Daoy (cell line): ENCODE measurements at places on chromosomes 3 and 15. TPM values are rescaled to one million over a fixed set of nuclear protein-coding genes. Genes with fewer than 3 reads are reported as not detected.

GRCh38 chr15:28885630-28886430 is at the start of gene APBA2:
TSS of gene APBA2 (plus strand) at chr15:28885974. CDS start at chr15:29053885, 167,911 bp downstream.
- peak; percentile 57 for DNase-seq

The BCHE gene
- 1.5 and 1.7 TPM in 2 replicates for total RNA-seq

DNA sequence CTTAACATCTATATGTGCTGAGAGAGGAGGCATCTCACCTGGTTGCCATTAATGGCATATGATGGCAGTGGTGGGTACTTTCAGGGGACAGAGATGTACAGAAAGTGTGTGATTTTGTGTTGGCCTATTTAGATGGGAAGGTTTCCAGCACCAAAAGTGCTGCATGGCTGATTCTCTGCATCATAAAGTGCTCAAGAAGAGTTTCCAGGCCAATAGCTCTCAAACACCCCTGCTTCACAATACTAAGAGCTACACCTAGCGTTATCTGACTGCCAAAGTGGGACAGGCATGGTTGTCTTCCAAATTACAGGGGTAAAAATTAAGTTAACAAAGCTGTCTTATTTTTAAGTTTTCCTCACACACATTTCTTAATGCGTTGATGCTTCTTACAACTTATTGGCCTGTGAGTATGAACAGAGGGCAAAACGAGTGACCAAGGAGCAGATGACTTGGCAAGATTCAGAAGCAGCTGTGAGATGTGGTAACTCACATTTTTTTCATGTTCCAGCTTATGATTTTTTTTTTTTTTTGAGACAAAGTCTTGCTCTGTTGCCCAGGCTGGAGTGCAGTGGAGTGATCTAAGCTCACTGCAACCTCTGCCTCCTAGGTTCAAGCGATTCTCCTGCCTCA is 41.4 kb upstream of the VEPH1 start:
- DNase-seq: no peak

- no peak for DNase-seq
Observed at GRCh38 chr15:80854104-80854503, 74.9 kb downstream of the CEMIP start.

DNA sequence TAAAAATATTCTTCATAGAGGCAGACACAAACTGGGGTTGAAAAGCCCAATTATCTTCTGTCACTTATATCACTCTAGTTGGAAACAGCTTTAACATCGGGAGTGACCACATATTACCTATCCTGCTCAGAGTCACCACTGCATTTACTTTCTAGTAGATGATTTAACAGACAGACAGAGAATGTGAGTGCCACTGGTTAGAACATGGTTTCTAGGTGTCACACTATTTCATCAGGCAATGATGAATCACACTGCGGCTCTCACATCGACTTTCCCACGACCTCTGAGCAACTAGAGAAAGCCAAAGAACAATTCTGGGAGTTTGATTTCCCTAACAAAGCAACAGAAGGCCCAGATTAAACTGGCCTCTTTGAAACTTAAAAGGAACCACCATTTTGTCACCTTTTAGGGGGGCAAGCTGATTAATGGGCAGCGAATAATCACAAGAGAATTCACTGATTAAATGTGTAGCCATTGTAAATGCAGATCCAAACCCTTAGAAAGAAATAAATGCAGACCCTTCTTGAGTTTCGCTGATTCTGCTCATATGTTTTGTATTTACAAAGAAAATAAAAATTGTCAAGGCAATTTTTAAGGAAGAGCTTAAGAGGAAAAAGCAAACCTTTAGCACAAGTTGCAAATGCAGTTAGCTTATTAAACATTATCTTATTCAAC is 112.6 kb upstream of the KBTBD8 start:
- peak; percentile 32 for DNase-seq

The GNAT1 gene
- total RNA-seq: not detected in 2 replicates

The DNASE1L3 gene
- total RNA-seq: not detected in 2 replicates

- no peak for DNase-seq
Observed at GRCh38 chr15:66476535-66476934, 21.0 kb downstream of the SNAPC5 start.

GRCh38 chr15:101313041-101313761 is 18.2 kb upstream of the SNRPA1 start:
- no peak for DNase-seq

GRCh38 chr15:101085311-101085700 is 166.1 kb downstream of the LRRK1 start:
- DNase-seq: no peak

- no peak for DNase-seq
Observed at GRCh38 chr3:49416867-49417266, 4.6 kb downstream of the TCTA start.

- no peak for DNase-seq
Observed at GRCh38 chr3:52405601-52406110, 39.2 kb downstream of the SEMA3G start.

The PPP1R14D gene
- not detected in 2 replicates for total RNA-seq

The IGSF10 gene
- not detected in 2 replicates for total RNA-seq

DNA sequence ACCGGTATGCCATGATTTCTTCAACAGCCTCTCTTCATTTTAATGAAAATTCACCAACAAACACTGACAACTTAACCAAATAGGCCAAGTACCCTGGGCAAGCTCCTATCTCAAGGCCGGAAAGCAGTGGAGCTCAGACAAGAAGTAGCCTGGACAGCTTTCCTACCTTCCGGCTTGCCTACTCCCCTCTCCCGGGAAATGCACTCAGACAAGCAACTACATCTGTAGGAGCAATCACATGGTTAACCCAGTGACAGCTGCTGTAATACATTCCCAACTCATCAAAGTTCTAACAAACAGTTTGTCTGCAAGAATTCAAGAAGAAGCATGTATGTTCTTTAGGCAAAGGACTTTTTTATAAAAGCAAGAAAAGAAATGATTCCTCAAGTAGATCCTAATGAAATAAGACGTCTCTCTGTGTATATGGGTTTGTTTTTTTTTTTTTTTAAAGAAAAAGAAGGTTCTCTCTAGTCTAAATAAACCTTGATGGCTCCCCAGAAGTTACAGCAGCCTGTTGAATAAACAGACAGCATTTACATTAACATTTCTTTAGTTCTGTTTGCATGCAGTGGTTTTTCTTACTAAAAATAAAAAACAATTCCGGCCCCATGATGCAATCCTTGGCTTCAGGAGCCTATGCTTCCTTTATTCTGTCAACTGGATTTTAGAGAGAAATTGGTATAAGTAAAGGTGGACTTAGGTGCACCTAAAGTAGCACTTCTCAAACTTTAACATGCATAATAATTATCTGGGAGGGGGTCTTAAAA is 278.7 kb downstream of the NEK10 start:
- DNase-seq: no peak

- no peak for DNase-seq
Observed at GRCh38 chr3:52834871-52835501, at the start of gene MUSTN1. TSS of gene MUSTN1 (minus strand) at chr3:52835019. CDS start at chr3:52834948, 71 bp downstream.

The GRM2 gene
- not detected in 2 replicates for total RNA-seq

The TPRG1 gene
- 0.54 and 0.69 TPM in 2 replicates for total RNA-seq

DNA sequence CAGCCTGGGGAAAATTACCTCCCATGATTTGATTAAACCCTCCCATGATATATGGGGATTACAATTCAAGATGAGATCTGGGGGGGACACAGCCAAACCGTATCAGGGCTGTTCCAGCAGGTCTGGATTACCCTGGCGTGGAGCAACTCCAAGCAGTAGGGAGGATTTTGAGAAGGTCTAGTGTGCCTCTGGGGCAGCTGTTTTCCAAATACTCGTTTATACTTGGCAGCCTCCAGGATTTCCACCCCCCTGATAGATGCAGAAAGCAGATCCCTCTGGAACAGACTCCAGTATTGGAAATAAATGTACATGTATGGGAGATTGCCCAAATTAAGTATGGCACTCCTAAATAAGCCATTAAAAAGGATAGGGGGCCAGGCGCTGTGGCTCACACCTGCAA is 7.7 kb upstream of the IRAK2 start:
- no peak for DNase-seq

GRCh38 chr3:81164806-81165205 is 596.6 kb downstream of the GBE1 start:
- no peak for DNase-seq

- DNase-seq: no peak
Observed at GRCh38 chr3:55796533-55796932, 309.4 kb upstream of the WNT5A start.

The CPA3 gene
- total RNA-seq: not detected in 2 replicates

DNA sequence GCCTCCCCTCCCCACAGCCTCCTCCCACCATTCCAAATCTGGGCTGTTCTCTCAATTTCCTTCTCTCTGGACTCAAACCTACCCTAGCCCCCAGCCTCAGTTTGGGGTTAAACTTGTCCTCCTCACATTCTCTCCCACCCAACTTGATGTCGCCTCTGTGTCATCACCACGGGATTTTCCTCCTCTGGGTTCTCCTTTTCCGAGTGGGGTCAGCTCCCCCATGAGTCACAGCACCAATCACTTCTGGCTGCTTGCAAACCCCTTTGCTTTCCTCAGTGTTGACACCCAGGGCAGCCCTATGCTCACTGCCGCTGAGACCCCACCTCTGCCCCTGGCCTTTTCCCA is 451 bp downstream of the CCR5AS start:
- no peak for DNase-seq

The LRRC3B gene
- total RNA-seq: not detected in 2 replicates

The FBXO40 gene
- total RNA-seq: not detected in 2 replicates

DNA sequence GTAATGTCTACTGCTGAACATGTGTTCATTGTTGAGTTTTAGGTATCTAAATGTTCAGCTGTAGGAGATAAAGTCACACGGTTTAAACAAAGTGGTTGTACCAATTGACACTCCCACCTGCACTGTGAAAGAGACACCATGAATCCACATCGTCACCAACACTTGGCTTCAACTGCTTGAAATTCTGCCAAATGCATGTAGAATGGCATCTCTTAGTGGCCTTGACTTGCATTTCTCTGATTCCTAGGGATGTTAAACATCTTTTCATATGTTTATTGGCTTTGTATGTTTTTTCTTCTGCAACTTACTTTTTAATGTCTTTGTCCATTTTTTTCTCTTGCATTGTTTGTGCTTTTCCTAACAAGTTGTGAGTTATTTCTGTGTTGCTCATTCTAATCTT is 43.4 kb downstream of the RPLP1 start:
- no peak for DNase-seq

DNA sequence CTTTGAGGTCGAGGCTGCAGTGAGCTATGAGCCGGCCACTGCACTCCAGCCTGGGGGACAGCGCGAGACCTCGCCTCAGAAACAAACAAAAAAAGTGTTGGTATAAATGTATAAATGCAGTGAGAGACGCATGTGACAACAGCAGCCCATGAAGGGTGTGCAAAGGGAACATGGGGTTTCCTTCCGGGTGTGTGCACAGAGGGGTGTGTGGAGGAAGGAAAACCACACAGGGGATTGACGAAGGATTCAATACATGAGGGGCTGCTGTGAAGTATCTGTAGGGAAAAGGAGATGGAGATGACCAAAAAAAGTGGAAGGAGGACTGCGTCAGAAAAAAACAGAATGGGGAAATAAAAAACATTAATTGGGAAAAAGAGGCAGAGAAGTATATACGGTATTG is 1.1 kb downstream of the MTFMT start:
- DNase-seq: no peak

- no peak for DNase-seq
Observed at GRCh38 chr3:197554196-197554561, 1.6 kb downstream of the BDH1 start.

DNA sequence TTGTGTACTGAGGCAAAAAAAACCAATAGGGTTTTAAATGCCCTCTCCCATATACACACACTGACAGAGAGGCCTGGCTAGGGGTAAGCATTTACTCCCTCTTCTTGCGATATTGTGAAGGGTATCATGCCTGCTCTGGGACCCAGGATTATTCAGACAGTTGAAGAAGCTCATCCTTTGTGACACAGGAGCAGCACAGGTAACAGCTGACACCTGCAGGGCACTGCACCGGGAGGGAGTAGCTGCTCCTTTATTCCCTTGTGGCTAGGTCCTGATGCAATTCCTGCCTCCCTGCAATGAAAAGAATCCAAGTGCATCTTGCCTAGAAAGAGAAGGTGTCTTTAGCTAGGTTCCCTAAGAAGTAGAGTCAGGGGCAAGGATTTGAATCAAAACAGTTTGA is 23.4 kb downstream of the POMGNT2 start:
- DNase-seq: no peak

GRCh38 chr3:115930168-115930567 is 306.9 kb downstream of the GAP43 start:
- DNase-seq: no peak

- DNase-seq: no peak
Observed at GRCh38 chr15:96330064-96330449, 443 bp upstream of the NR2F2 start.

- no peak for DNase-seq
Observed at GRCh38 chr3:100717063-100717462, 7.8 kb downstream of the TFG start.

The SMCO1 gene
- not detected in 2 replicates for total RNA-seq

DNA sequence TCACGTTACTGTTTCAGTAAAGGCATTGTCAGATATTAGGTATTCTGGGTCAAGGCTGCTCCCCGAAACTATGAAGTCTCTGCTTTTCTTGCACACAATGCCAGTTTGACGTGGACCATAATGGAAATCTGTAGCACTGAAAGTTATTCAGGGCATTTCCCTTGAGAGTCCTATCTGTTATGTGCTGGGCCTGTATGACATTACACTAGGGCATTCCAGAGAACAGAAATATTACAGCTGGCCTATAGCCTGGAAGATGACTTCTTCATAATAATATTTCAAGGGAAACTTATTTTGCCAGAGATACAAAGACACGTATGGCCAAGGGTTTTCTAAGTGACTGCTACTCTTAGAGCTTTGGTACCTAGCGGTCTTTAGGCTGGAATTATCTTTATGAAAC is 613.6 kb upstream of the CBLB start:
- DNase-seq: no peak

DNA sequence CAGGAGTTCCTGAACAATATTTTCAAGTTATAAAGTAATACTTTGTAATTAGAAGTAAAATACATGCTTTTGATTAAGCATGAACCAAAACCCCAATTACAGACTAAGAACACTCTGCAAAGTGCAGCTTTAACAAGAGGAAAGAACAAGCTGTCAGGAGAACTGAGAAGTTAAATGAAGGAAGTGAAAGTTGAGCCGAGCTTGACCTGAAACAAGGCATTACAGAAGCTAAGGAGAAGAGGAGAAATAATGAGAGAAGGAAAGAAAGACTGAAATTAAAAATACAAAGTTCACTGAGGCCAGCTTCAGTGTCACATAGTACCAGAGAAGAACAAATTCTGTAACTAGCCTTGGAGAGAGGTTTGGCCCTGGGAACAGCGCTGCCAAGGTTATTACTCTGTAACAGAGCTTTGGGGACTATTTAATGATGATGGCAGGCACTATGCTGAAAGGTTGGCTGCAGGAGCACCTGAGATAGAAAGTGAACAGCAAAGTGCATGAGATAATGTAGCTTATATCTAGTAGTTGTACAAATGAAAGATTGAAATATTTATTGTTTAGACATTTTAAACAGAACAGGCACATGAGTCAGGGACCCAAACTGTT is 241.9 kb upstream of the PEX5L start:
- DNase-seq: no peak

DNA sequence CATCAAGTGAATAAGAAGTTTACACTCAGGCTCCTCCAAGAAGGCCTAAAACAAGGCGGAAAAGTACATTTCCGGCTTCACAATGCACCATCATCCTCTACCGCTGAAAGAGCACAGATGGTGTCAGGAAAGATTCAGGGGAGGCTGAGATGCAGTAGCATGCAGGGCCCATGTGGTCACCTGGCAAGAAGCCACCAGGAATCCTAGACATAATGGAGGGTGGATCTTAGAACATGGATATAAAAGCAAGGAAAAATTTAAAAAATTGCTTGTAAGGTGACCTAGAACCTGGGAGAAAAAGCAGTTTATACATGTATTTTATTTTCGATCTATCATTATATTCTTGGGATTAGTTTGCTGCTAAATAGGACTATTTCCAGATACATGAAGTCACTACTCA is 21.9 kb upstream of the OTOL1 start:
- DNase-seq: peak; percentile 1
